ENCODE measurements at places on chromosomes 16 and 17.
A peak's percentile ranks its signal among the peaks of the same experiment; 100 is the strongest.

DNA sequence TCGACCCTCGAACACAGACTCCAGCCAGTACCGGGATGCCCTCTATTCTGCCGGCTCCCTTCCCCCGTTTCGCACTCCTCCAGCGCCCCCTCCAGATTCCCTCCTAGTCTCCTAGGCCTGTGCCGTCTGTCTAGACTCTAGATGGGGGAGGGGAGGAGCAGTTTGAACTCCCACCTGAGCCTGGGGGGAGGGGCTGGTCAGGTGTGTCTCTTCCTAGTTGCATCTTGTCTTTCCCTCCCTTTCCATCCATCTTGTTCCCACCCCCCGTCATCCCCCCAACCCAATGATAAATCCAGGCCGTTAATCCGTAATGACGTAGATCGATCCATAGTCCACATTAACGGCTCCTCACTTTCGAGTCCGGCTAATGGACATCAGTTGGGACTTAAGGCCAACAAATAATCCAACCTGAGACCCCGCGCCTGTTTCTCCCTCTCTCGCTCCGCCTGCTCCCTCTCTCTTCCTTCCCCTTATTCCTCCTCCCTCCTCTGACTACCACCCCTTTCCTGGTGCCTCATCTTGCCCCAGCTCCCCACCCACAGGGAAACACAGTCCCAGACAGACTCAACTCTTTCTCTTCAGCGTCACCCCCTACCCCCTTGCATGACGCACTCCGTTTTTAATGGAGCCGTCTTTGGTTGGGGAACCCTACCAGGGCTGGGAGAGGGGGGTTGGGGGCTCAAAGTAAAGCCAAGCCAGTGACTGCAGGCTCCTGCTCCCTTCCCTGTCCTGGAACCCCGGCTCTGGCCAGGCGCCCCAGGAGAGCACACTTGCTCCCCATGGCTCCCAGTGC is 3.4 kb upstream of the HOXB5 start:
- DNase-seq, result no peak

GRCh38 chr16:88762258-88762870 is 22.7 kb downstream of the PIEZO1 start:
- no peak for DNase-seq

DNA sequence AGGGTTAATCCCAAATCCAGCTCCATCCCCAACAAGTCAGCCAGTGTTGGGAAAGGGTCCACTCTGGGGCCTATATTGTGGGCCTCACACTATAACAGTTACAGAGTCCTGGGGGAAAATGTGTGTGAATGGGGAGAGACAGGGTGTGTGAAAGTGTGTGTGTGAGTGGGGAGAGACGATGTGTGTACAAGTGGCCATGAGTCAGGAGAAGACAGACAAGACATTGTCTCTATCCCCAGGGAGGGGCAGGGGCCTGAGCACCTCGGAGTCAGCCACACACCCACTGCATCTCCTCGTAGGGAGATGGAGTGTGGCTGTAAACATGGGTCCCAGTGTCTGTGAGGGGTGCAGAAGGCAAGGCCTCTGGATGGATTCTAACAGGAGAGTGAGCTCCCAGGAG is 2.9 kb downstream of the CRHR1 start:
- DNase-seq, result no peak

DNA sequence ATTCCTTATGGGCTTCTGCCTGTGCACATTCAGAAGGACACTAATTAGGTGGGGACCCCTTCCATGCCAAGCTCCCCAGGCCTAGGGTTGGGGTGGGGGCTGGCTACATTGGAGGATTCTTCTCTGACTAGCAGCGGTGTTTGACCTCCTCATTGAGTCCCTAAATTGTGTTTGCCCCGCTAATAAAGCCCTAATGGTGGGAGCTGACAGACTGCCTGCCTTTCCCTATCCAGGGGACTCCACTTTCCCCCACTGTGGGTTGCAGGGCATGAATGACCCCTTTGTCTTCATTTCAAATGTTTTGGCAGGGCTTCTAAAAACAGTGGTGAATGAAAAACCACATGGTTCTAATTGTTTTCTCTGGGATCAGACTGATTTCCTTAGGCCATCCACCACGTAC is 476.8 kb upstream of the CDH11 start:
- DNase-seq, result no peak

- DNase-seq, result peak; percentile 84
Observed at GRCh38 chr17:549177-550040, 165.2 kb downstream of the VPS53 start.

DNA sequence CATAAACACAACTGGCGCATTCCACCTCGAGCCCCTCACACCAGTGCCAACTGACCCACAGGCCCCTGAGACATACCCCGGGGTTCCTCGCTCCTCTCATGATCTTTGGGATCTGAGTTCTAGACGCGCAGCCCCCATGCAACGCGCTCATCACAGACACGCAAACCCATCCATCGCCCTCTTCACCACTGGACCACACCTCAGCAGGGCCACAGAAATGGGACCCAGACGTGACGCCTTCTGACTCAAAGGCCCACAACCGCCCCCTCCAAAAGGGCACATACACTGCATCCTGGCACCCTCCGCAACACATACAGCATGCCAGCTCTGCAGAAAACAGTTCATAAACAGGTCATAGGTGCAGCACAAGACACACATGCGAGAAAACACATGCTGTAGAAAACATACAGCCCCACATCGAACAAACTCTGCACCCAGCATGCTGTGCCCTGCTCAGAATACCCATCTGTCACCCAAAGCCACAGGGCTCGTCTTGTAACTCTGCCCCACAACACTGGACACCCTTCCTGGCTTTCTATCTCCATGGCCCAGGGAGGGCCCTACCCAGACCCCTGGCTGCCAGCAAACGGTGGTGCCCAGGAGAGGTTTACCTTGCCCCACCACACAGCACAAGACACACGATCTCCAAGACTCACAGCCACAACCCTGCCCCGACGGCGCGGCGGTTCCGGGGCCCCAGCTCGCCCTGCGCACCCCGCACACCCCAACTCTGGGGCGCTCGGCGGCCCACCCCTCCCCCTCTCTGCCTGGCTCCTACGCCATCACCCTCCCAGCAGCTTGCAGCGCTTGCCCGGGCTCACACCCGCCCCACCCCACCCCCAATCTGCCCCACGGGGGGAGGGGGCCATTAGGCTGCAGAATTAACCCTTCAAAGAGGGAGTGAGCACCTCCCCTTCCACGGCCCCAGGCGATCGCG is 887 bp downstream of the ZBTB4 start:
- DNase-seq, result no peak

DNA sequence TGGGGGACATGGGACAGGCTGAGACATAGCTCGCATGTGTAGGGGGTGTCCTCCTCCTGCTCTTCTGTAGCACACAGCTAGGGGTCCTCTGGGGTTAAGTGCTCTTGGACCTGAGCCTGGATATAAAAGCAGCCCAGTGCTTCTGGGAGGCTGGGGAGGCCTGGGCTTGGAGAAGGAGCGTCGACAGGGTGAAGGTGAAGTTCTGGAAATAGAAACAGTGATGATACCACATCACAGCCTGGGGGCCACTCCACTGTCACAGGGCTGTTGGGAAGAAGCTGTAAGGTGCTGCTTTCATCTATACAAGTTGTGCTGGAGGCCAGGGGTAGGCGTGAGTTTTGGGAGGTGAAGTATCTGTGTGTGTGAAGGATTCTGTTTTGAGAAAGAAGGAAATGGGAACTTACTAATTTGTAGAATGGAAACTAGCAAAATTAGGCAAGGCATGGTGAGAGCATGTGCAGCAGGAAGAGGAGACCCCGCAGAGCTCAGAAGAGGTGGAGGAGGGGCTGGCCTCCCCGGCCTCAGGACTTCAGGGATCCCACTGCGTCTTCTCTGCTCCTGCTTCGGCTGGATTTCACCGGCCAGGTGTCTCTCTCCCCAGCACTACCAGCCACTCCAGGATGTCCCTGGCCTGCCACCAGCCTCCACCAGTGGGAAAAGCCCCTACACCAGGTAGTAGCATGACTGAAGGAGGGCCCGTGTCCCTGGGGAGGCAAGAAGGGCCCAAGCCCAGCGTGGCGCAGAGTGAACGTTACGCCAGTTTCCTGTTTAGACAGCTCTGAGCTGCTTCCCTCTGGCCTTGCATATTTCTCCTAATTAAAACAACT is 19.4 kb downstream of the PLCG2 start:
- no peak for DNase-seq

DNA sequence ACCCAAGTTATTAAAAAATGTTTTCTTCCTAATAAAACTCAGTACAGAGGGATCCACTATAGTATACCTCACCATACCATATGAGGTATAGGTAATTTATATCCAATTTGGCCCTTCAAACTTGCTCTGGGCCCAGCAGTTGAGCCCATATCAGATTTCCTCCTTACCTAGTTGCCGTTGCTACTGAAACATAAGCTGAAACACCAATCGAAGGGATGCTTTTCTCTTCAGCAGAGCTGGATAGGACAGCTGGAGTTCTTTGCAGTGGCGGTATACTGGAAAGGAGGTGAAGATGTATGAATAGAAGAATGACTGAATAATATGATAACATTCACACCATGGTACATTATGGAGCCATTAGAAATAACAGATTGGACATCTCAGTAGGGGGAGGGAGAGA is 42.7 kb downstream of the TNRC6C start:
- no peak for DNase-seq

DNA sequence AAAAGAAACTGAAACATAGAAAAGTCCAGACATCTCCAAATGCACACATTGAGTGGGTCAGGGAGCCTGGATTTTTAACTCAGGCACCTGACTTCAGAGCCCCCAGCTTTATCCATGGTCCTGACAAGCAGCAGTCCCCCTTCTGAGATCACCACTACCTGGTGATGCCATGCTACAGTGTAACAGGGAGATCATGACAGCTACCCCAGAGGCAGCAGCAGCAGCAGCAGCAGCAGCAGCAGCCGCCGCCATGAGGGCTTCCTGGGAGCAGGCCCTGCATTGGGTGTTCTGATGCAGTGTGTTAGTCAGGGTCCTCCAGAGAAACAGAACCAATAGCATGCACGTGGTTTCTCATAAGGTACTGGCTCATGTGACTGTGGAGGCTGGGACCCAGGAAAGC is 198.6 kb upstream of the SALL1 start:
- DNase-seq, result no peak

- no peak for DNase-seq
Observed at GRCh38 chr16:19238406-19238805, 47.1 kb upstream of the CLEC19A start.

- DNase-seq, result no peak
Observed at GRCh38 chr17:14098246-14098645, 28.9 kb downstream of the COX10 start.

- peak; percentile 2 for DNase-seq
Observed at GRCh38 chr16:72740347-72740746, 307.6 kb downstream of the ZFHX3 start.

DNA sequence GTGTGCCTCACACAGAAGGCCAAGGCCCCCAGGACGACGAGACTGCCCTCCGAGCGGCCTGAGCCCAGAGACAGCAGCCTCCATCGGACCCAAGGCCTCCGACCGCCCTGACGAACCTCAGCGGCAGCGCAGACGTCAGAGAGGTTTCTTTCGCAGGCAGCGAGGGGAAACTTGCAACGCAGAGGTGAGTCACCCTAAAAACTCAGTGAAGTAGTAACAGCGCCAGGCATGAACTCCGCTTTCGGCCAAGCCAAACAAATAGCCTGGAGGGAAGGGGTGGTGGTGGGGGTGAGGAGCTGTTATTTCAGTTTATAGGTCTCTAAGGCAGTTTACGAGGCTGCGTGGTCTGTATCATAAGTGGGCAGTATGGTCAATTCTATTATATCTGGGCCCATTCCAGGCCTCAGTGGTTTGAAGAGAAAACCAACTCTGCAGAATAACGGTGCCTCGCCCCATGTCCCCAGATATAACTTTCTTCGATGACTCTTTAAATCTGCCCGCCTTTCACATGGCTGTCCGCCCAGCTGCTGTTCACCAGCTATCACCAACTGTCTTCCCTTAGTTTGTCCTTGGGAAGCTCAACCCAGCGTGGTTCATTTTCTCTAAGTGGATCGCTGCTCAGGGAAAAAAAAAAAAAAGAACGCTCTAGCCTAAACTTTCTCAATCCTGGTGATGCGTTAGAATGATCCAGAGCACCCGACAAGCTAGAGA is 43.5 kb upstream of the FOXF1 start:
- DNase-seq, result peak; percentile 74

All from HT1080 (cell line).